ENCODE measurements at places on chromosomes 6 and 20.

GRCh38 chr6:159572439-159573110, 120.5 kb downstream of the SOD2 start:
- no peak for DNase-seq

DNA sequence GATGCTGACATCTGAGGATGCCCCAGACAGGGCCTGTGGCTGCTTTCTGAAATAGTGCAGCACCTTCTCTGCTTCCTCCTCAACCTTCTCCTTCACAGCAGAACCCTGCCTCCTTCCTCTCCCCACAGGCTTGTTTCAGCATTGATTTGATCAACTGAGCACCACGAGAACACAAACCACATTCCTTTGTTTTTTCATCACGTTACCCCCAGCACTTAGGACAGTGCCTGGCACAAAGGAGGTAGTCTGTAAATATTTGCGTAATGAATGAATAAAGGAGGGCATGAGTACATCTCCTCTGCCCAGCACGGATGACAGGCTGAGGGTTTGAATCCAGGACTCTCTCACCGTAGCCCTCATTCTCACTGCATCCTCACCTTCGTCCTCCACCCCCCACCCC, 21.3 kb upstream of the WFDC2 start:
- no peak for DNase-seq

DNA sequence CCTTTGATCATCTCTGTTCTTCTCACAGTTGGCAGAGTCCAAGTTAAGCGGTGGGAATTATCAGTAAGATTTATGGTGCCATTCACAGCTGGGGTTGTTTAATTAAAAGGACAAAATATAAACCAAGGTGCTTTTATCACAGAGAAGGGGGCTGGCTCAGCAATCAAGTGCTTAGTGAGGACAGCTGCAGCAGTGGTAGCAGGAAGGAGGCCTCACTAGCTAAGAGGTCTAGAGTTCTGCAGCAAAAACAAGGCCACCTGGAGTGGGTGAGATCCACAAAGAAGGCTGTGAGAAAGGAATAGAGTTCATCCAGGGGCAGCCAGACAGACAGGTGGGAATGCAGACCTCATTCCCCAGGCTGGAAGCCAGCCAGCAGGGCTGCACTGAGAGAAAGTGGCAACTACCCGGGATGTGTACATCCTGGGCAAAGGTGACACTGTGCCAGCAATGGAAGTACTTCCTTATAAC, 37.1 kb downstream of the PIGU start:
- DNase-seq, result no peak

- DNase-seq, result no peak
Observed at GRCh38 chr20:45325371-45325770, 17.3 kb upstream of the MATN4 start.

DNA sequence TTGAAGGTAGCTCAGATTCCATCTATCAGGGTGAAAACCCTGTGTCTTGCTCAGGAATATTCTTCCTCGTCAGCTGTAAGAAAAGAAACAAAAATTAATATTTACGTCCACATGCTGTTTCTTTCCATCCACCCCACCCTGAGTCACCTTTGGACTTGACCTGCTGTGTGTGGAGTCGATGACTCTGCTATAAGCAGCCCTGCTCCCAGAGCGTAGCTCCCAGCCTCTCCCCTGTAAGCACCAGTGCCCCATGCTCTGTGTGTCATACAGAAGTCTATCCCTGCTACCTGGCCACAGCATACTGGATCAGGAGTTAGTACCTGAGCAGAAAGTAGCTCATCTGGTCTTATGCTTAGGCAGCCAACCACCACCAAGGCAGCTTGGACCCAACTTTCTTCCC, 223.6 kb downstream of the SOD2 start:
- no peak for DNase-seq

- DNase-seq, result no peak
Observed at GRCh38 chr20:21269772-21270171, 33.4 kb upstream of the XRN2 start.

- no peak for DNase-seq
Observed at GRCh38 chr20:38260025-38260377, 534 bp downstream of the KIAA1755 start.

DNA sequence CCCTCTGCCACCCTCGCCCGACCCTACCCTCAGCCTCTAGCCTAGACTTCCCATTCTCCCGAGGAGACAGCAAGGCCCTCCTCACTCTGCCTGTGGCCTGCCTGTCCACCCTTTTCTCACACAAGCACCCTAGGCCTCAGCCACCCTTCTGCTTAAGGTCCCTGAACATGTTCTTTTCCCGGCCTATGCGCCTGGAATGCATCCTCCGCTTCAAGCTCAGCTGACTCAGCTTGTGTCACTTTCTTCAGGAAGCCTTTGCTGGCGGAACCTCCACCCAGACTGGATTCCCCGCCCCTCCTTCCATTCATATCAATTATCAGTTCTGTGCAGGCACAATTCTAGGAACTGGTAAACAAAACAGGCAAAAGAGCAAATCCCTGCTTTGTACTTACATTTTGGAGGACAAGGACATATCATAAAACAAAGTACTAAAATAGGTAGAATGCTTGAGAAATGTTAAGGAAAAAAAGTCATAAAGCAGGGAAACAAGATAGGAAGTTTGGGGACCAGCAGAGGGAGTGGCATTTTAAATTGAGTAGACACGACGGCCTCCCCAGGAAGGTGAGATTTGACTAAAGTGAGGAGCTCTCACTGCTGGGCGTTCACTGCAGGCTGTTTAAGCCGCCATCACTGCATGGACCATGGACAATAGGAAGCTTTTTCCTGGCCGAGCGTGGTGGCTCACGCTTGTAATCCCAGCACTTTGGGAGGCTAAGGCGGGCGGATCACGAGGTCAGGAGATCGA, 17.9 kb upstream of the SNHG17 start:
- DNase-seq, result no peak

DNA sequence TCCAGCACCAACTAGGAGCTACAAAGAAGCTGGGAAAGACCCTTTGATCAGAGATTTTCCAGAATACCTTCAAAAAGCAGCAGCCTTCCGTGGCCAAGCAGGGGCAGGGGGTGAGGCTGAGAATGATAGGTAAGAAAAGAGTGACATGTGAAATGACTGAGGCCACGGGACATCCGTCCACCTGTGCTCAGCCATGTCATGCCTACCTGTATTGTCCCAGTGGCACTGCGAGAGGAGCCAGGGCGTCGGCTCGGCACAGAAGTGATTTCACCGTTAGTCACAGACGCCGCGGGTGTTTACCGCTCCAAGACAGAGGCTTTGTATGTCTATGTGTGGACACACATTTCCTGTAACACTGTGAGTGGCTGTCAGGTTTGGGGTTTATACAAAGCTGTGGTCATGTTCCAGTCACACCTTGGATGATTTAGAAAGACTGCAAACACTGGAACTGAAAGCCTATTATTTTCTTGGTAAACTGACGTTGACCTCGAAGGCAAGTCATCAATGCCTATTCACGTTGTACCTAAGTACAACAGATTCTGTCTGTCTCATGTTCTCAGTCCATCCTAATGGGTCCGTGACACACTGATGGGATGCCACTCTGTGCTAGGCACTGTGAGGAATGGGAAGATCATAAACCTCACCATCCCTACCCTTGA, 32.1 kb upstream of the JAG1 start:
- no peak for DNase-seq

- no peak for DNase-seq
Observed at GRCh38 chr20:38497246-38497935, 24.7 kb downstream of the RALGAPB start.

GRCh38 chr20:61661025-61661424, 404.7 kb downstream of the TAF4 start:
- no peak for DNase-seq

DNA sequence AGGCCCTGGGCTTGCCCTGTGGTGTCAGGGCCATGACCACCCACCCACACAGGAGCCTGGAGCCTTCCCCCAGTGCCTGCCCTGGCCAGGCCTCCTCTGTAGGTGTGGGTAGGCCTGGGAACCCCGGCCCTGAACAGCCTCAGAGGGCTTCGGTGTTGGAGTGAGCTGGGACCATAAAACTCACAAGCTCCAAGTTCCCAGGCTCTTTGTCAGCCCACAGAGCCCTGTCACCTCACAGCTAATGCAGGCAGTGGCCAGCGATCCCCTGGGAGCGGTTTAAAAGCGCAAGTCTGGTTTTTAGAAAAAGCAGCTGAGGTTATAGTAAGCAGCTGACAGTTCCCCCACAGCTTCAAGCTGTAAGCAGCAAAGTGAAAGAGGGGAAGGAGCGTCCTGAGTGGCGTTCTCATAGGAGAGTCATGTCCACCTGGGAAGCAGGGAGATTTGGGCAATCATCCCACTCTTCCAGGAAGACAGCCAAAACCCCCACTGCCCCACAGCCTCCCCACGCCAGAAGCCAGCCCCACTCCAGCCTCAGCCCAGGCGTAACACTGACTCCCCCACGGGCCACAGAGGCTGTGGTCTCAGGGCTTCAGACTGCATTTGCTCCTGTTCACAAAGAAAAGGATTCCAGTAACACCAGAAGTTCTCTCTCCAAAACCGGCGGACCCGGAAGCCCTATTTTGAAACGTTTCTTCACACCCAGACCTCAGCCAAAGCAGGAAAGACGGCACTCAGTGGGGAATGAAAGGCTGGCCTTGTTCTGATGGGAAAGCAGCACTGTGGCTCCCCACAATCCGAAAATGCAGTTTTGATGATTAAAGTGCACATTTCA, 34.3 kb upstream of the FOXC1 start:
- no peak for DNase-seq

- DNase-seq, result no peak
Observed at GRCh38 chr6:131027326-131027725, 35.7 kb downstream of the EPB41L2 start.

DNA sequence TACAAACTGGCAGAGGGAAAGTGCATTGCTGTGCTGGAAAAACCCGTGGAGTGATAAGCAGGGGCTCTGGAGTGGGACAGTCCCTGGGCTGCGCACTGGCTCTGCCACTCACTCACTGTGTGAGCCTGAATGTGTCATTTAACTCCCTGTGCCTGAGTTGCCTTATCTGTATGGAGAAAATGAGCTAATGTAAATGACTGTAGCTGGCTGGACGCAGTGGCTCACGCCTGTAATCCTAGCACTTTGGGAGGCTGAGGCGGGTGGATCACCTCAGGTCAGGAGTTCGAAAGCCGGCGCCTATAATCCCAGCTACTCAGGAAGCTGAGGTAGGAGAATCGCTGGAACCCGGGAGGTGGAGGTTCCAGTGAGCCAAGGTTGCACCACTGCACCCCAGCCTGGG, 18.4 kb upstream of the RPN2 start:
- DNase-seq, result no peak

DNA sequence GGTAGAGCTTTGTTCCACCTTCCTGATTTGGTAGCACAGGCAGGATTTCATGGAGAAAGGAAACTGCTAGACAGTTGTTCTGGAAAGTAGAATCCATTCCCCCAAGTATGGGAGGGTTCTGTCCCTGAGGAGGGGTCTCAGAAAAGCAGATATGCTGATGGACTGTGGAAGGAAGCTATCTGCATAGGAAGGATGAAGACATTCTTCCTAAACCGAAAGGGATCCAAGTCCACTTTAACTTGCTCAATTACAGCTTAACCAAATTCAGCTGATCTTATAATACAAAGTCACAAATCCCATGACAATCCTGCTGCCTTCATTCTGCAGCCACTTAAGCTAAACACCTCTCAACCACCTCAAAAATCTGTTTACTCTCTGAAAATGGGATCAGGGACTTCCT, 2.6 kb downstream of the MAN1A1 start:
- no peak for DNase-seq

GRCh38 chr20:4193069-4193452, 177.7 kb upstream of the RNF24 start:
- DNase-seq, result no peak

DNA sequence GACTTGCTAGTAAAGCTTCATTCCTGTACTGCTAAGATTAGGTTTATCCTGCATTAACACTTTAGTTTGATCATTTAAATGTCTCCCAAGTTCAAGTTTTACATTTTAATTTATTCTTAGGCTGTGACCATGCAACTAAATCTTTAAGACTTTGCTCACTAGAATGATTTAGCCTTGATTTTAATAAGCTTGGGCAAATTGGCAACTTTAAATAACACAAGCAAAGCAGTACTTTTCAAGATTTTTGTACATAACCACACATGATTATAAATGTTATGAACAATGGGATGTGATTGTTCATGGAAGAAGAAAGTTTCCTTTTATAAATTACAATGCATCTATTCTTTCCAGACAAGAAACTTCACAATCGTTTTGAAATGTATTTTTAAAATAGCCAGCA, 948.0 kb upstream of the EPHA7 start:
- DNase-seq, result no peak

GRCh38 chr6:110475066-110475653, 1.3 kb downstream of the SLC22A16 start:
- no peak for DNase-seq

GRCh38 chr6:20846602-20847028, 312.4 kb downstream of the CDKAL1 start:
- no peak for DNase-seq

- no peak for DNase-seq
Observed at GRCh38 chr6:34059136-34059731, 86.7 kb downstream of the GRM4 start.

DNA sequence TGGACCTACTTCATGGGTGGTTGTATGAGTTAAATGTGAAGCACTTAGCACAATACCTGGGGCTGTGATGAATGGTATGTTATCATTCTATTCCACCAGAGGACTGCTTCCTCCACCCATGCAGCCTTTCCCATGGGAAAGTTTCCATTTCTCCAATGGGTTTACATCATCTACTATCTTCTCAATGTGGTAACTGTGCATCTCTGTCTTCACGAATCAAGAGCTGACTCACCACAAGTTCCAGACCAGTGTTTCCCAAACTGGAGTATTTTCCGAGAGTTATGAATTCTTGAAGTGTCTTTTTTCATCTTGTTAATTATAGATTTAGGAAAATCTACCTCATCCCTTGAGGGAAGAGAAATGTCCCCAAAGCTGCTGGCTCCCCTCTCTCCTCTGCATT, 182.8 kb downstream of the UNC5CL start:
- DNase-seq, result no peak

- DNase-seq, result no peak
Observed at GRCh38 chr6:55260181-55260580, 67.1 kb upstream of the GFRAL start.

DNA sequence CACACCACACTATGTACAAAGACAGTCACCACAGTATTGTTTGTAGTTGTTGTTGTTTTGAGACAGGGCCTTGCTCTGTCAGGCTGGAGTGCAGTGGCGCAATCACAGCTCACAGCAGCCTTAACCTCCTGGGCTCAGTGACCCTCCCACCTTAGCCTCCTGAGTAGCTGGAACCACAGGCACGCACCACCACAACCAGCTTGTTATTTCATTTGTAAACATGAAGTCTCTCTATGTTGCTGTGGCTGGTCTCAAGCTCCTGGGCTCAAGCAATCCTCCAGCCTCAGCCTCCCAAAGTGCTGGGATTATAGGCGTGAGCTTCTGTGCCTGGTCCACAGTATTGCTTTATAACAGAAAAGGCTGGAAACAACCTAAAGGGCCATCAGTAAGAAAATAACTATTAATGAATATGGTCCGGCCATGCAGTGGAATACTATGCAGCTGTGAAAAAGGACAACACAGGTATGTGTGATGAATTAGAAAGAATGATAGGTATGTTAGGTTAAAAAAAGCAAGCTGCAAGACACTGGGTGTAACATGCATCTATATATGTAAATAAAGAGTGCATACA, 30.0 kb upstream of the PTGIS start:
- DNase-seq, result no peak

- DNase-seq, result no peak
Observed at GRCh38 chr6:16850681-16851026, 89.4 kb upstream of the ATXN1 start.

- DNase-seq, result no peak
Observed at GRCh38 chr20:56676001-56676400, 46.9 kb downstream of the TFAP2C start.

Data from activated CD4-positive, alpha-beta T cell treated with anti-CD3 and anti-CD28 coated beads for 24 hours (primary cell).